Pons (tissue), 1 donor: ENCODE measurements at places on chromosomes 2 and 18.

DNA sequence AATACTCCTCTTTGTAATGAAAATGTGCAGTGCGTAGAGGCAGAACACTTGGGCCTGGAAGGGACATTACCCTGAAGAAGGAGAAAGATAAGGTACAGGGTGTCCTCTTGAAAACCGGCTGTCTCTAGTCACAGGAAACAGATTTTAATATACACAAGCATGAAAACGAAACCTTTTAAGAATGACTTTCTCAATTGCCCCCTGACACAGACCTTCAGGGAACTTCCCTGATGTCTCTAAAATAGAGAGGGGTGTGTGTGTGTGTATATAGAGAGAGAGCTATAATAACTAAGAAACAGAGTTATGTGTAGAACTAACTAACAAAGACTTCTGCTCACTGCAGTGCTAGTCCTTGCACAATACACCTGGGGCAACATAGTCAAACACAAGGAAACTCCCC, 780.0 kb downstream of the CNTNAP5 start:
- DNase-seq: no peak

DNA sequence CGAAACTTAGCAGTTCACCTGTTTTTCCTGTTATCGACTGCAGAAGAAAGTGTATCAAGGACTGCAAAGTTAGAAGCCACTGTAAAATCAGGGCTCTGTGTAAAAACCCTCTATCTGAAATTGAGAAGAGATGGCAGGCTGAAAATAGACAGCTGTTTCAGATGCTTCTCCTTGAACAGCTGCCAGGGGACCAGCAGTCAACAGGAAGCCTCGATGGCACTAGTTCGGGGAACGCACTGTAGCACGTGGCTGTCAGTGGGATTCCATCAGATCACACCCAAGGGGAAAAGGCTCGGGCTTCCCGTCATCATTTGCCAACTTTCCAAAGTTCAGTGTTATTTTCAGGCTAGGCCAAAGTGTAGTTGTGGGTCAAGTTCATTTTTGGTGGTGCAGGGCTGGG, 316.9 kb downstream of the TXNL1 start:
- peak; percentile 40 for DNase-seq

GRCh38 chr2:85806358-85807118, 52.7 kb downstream of the ATOH8 start:
- DNase-seq: no peak

GRCh38 chr2:215698566-215698965, 262.7 kb upstream of the FN1 start:
- no peak for DNase-seq

GRCh38 chr18:77101410-77102258, 30.9 kb downstream of the MBP start:
- DNase-seq: peak; percentile 59
